Activated CD8-positive, alpha-beta memory T cell treated with anti-CD3 and anti-CD28 coated beads for 48 hours (primary cell): ENCODE measurements at places on chromosomes 2 and 18.

DNA sequence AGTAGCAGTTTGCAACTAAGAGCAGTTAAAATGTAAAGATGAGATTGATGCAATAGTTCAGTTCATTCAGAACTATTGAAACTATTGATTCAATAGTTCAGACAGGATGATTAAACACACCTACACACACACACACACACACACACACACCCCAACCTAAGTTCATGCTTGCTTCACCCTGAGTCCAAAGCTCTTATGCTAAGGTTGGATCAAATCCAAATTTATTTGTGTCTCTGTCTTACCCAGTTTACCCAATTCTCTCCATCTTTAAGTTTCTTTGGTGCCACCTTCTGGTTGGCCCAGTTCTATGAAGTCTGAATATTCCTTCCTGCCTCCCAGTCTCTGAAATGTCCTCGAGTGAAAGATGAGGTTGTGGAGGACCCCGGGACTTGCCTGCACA, 5.1 kb downstream of the SERPINB8 start:
- DNase-seq: no peak

DNA sequence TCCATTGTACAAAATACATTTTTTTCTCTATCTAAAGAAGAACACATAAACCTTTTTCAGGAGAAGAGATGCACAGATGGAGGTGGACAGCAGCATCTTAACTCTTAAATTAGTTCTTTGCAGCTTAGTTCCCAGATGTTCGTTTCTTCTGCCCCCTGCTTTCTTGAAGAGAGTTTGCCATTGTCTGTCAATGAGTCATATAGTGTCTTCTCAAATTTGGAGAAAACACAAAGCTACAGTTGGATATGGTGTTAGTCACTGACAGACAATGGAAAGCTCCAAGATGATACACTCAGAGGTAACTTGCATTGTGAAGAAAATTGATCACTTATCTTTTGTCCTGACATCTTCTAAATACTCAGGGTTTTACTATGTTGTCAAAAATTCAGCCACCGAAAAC, 48.8 kb upstream of the TMEFF2 start:
- no peak for DNase-seq

DNA sequence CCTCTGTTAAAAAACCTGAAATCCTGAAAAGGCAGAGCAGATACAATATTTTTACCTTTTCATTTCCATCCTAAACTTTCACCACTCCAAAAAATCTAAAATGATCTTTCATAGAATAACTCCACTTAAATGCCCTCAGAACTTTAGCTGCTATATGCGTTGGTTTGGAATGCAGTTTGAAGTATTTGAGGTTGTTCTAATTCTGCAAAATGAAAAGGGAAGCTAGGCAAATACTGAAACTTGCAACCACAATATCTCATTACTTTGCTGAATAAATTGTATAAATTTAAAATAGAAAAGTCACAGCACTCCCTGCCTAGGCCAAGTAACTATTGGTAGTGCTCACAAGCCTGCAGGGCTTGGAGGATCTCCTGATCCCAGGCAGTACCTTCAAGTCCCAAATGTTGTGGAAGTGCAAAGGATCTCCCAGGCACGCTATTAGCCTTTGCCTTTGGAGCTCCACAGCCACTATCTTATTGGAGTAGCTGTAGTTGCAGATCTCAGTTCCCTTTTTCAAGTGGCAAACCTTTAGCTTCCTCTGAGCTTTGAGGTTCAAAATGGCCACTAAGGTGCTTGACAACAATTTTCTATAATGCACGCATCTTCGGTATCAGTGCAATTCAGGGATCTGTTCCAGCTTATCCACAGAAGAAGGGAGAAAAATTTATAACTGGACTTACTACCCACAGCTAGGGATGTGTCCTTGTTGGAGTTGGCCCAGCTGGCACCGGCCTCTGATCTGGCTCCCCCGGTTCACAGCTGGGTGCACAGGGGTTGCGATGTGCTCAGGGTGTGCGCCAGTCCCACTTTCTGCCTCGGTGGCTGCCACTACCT, 43.4 kb upstream of the ANKRD62 start:
- DNase-seq: no peak

DNA sequence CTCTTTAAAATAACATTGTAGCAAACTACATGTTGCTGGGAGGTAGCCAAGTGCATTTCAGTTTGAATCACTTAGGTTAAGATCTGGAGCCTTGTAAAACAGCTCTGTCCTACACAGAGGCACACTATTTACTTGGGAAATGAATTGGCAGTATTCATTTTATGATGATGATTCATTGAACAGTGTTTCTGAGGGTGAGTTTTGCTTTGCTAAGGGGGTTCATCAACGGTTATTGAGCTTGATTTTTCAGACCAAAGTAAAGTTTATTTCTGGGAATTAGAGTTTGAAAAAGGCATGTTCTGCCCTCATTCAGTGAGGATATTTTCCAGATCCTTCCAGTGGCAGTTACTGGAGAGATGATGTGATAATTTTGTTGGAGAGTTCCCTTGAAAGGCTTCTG, 55.6 kb downstream of the CCDC85A start:
- no peak for DNase-seq

GRCh38 chr2:42925742-42926433, 133.5 kb upstream of the HAAO start:
- DNase-seq: no peak

DNA sequence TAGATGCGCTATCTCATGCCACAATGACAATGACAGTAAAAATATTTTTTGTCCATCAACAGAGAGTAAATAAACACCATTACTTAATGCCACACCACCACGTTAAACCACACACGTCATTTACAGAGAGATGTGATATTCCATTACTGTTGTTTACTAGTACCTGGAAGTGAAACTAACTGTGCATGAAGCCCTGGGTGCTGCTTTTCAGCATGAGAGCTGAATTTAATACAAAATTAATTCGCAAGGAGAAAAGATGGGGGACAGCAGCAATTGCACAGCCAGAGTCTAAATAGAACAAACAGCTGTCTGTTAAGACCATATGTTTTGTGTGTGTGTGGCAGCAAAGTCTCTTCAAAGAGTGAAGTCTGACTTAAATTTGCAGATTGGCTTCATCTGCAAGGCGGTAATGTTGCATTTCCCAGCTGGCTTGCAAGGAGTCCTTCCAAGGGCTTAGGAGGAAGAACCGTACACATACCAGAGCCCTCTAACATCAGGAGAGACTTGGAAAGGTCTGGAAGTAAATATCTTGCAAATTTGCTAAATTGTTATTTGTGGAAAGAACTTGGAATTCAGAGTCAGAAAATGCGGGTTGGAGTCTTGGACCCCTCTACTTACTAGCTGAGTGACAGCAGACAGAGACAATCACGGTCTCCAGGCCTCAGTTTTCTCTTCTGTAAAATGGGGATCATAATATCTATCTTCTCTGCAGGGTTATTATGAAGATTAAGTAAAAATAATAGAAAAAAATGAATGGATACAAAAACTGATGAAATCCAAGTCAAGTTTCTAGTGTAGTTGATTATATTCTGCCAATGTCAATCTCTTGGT, 127.6 kb downstream of the ALPK2 start:
- DNase-seq: no peak

DNA sequence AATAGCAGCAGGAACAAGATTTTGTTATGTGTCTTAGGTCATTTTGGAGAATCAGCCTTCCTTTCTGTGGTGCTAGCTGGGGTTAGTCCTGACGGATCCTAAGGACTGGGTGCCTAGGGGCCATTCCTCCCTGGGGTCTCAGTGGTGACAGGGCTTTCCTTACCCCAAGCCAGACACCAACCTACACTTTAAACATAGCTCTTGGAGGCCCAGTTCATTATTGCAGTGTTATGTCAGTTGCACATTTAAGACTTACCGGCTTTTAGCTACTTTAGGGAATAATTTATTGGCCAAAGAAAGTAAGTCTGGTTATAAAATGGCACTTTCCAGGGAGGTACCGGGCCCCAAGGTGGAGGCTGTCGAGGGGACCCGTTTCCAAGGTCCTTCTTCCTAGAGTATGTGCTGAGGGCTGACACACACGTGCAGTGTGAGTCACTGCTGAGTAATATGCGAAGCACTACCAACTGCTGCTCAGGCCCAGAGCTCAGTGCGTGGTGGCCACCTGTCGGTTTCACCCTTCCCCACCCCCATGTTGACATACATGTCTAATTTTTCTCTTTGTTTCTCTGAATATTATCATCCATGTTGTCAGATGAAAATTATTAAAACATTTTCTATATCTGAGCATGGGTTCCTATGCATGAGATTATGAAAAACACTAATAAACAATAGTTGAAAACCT, 37.0 kb upstream of the GRHL1 start:
- peak; percentile 20 for DNase-seq

DNA sequence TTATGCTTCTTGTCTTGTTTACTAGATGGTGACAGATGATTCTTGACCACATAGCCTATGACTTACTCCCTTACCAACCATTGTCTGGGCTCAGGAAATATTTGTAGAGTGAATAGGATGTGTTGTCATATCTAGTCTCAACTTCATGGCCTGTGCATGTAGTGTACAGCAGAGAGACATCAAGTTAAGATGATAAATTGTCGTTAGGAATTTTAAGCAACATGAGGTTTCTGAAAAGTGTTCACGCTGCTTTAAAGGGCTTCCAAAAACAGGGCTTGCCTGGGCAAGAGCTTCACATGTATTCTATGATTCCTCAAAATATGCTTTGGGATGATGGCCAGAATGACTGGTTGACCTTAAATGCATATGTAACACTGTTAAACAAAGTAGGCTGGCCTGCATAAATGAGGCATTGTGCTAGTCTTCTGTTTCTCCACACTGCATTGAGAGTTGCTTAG, 424.0 kb downstream of the RND3 start:
- DNase-seq: no peak

DNA sequence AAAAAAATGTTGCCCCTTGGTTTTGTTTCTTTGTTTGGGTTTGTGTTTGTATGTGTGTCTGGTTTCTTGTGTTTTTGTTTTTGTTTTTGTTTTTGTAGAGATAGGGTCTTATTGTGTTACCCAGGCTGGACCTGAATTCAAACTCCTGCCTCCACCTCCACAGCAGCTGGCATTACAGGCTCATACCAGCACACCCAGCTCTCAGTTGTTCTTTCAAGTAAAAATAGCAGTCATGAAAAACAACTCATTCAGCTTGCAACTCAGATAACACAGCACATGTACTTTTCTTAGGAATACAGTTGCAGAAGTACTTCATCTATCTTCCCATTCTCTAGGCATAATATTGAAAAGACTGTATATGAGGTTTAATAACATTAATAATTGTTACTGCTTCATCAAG, 37.0 kb downstream of the ZC3H8 start:
- no peak for DNase-seq

- no peak for DNase-seq
Measured at GRCh38 chr18:59072727-59073421, 66.8 kb upstream of the SEC11C start.

- no peak for DNase-seq
Measured at GRCh38 chr2:134308474-134309385, 54.9 kb downstream of the MGAT5 start.

DNA sequence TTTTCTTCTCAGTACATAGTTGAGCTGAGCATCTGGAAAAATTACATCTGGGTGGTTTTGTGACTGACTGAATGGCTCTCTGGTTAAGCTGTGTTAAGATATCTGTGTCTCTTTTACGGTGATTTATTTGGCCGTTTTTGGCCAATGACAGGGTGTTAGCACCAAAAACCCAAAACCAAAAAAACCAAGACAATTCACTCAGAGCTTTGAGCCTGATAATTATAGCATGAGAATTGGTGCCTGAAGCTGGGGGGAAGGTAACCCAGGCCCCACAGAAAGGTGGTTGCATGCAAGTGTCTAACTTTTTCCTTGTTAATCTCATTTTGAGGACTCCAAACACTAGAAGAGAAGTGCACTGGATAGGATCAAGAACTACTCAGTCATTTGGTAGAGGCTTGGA, 4.5 kb downstream of the CD28 start:
- DNase-seq: no peak

DNA sequence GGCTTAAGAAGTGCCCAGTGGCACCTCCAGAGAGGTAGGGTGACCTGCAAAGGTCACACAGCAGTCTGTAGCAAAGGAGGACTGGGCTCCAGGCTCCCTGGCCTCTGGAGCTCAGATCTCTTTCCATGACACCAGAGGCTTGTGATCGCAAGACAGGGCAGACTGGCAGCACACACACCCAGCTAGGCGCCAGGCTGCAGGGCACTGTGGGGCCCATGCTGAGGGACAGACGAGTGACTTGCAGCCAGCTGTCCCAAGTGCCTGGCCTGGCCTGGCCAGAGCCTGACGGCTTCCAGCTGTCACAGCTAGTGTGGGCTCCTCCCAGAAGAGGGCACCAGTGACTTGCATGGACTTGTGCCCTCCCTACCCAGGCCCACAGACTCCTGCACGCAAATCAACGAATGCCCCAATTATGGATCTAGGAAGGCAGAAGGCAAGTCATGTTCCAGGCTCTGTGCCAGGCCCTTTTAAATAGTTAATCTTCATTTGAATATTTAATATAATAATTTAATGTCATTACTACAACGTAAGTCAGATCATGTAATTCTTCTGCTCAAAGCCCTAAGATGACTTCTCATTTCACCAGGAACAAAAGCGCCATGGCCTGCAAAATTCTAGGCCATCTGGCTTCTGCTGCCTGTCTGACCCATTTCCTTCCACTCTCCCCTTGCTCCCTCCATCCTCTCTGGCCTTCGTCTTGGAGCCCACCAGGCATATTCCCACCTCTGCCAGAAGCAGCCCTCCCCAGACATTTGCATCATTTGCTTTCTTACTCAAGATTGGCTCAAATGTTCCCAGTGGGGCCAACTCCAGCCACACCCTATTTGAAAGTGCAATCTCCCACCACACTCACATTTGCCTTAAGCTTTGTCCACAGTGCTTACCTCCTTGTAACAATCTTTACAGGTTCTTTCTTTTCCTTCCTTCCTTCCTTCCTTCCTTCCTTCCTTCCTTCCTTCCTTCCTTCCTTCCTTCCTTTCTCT, 3.7 kb upstream of the SPEG start:
- no peak for DNase-seq

GRCh38 chr18:49685231-49685942, 123.5 kb downstream of the LIPG start:
- DNase-seq: no peak

GRCh38 chr18:23291456-23292205, 156.3 kb downstream of the CABLES1 start:
- DNase-seq: no peak

DNA sequence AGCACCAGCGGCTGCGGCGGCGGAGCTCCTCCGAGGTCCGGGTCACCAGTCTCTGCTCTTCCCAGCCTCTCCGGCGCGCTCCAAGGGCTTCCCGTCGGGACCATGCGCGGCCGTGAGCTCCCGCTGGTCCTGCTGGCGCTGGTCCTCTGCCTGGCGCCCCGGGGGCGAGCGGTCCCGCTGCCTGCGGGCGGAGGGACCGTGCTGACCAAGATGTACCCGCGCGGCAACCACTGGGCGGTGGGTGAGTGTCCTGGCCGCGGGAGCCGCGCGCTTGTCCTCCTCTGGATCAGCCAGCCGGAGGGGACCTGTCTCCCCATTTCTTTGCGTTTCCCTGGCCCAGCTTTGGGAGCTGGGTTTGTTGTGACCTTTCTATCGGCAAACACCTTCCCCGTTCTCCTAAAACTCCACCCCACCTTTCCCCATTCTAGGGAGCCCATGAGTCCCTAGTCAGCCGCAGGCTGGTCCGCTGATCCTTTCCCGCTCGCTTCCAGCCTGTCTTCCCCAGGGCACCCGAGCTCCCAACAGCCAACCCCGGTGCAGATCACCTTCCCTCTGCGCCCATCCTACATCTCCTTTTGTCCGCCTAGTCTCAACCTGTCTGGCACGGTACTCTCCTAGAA, 316 bp downstream of the GRP start:
- DNase-seq: no peak
